ENCODE measurements at places on chromosomes 5 and 9.

DNA sequence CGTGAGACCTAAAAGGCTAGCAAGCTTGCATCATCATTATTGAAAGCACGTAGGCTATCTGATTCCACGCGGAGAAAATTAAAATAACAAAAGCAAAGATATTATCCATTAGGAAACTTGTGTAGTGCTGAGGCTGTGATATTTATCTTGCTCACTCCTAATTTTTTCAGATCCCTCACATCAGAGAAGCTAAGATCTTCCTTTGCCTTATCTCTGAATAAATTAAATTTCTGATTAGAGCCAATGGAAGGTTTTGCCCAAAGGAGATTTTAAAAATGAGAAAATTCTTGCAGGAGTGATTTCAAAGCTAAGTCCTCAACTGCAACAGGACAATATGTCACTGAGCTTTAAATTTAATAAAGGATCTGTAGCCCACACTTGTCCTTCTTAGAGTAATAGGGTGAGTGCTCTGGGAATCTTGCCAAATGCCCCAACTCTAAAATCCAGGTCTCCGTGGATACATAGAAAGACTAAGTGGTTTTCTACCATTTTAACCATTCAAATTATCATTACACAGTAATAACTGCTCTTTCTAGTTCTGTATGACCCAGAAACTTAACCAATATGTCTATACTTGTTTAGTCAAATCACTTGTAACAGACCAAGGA lies 295.0 kb downstream of the CAAP1 start:
- no peak overlapping the region for H3K27ac ChIP-seq
- no peaks in the 10 kb centered on the region for H3K36me3 ChIP-seq
- no peak for DNase-seq
- no peaks in the 10 kb centered on the region for H3K27me3 ChIP-seq
- no peak overlapping the region for H3K4me3 ChIP-seq

DNA sequence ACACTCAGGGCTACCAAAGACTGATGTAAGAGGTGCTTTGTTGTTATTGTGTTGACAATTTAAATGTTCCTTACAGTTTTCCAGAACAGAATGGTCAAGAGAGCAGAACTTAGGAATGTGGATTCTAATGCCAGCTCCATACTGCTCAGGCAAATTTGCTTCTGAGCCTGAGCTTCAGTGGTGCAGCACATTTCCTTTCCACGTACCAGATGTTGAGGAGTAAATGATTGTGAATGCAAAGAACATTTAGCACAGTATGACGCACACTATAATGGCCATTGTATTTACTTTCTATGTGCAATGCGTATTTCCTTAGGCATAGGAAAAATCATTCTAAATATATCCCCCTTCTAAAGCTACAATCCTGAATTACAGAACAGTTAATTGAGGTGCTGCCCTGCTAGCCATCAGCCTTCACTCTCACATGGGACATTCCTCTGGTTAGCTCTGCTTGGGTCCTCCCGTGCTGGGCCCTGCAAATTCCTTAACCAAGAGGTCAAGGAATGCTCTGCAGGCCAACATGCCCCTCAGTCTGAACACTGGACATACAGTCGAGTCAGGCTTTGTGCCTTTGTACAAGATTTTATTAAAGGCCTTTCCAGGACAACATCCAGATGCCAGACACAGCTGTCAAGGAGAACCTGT lies 21.1 kb upstream of the TMEM174 start:
- H3K36me3 ChIP-seq = no peaks in the 10 kb centered on the region
- H3K4me3 ChIP-seq = no peak overlapping the region
- DNase-seq = no peak
- H3K27ac ChIP-seq = no peak overlapping the region
- H3K4me1 ChIP-seq = no peaks in the 10 kb centered on the region

- H3K36me3 ChIP-seq = no peaks in the 10 kb centered on the region
- no peak for DNase-seq
- no peak overlapping the region for H3K4me3 ChIP-seq
- H3K27me3 ChIP-seq = no peaks in the 10 kb centered on the region
- no peak overlapping the region for H3K27ac ChIP-seq
These were observed 807.0 kb downstream of the TLE4 start for GRCh38 chr9:80378669-80379293.

DNA sequence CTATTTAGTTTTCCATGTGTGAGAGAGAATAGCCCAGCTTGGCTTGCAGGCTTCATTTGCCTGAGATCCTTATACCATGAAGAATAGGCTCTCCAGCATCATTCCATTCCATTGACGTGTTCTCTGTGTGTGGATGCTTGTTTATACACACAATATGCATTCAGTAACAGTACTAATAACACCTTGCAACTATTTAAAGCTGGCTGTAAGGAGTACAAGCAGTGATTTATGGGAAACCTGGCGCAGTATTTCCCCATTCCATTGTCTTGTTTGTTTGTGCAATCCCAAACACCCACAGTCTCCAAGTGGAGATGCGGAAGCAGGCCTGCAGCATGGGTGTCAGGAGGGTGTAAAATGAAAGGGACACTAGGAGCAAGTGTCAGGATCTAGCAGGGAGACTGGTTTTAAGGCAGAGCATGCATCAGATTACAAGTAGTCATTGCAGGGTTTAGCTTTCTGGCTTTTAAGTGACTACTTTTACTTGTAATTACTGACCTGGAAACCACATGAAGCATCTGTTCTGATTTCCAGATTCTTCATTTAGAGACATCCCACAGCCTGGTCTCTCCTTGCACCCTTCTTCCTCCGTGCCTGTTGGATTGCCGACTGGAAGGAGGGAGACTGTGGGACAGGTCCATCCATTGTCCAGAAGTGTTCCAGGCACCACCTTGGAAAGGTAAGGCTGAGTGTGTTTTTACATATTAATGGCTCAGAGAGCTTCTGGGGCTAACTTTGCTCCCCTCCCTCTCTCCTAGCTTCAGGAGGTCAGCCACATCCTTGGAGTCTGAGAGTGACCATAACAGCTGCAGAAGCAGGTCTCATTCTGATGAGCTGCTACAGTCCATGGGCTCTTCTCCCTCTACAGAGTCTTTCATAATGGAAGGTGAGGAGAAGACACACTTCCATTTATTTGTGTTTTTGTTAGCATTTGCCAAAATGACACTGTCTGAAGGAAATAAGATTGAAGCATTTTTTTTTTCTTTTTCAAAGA lies 241.6 kb downstream of the ARHGEF28 start:
- no peaks in the 10 kb centered on the region for H3K4me1 ChIP-seq
- H3K36me3 ChIP-seq = no peaks in the 10 kb centered on the region
- H3K4me3 ChIP-seq = no peak overlapping the region

DNA sequence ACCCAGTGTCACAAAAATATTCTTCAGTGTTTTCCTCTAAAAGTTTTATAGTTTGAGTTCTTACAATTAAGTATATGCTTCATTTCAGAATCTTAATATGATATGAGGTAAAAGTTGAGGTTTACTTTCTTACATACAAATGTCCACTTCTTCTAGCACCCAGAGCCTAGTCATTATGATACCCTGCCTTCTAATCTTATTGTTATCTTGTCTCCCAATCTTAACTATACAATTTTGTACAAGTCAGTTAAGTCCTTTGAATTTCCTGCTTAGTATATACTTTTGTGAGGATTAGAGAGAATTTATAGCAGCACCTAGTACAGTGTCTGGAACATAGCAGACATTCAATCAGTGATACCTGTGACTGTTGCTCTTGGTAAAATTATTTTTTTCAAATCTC lies 29.3 kb downstream of the RAD50 start:
- H3K36me3 ChIP-seq = no peaks in the 10 kb centered on the region
- H3K4me3 ChIP-seq = no peak overlapping the region
- H3K27me3 ChIP-seq = no peaks in the 10 kb centered on the region
- H3K4me1 ChIP-seq = no peaks in the 10 kb centered on the region
- no peak for DNase-seq

GRCh38 chr9:125989090-125989501 lies 241.9 kb downstream of the PBX3 start:
- H3K4me3 ChIP-seq = no peak overlapping the region
- H3K36me3 ChIP-seq = no peaks in the 10 kb centered on the region

All from T-cell (primary cell).